Epithelial cell of esophagus (primary cell): ENCODE measurements at places on chromosomes 4 and X.
A peak's percentile ranks its signal among the peaks of the same experiment; 100 is the strongest.

DNA sequence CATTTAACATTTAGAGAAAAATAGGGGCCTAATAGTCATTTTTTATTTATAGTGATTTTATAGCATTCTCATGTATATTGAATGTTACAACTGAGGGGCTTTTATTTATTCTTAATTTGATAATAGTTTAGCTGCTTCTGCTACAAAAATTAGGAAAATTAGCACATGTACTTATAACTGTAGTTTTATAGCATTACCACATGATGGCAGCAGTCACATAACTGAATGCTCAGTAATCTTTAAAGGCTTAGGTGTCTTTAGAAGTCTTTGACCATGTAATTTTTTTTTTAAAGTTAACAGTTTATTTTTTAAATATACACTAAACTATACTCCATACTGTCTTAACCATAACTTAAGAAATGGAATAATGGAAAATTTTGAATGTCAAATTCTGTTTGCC, 136.6 kb downstream of the STAG2 start:
- DNase-seq, result peak; percentile 36

GRCh38 chr4:163621821-163622220, 127.3 kb downstream of the TMA16 start:
- no peak for DNase-seq

GRCh38 chrX:109350051-109350450, 131.8 kb downstream of the GUCY2F start:
- no peak for DNase-seq

DNA sequence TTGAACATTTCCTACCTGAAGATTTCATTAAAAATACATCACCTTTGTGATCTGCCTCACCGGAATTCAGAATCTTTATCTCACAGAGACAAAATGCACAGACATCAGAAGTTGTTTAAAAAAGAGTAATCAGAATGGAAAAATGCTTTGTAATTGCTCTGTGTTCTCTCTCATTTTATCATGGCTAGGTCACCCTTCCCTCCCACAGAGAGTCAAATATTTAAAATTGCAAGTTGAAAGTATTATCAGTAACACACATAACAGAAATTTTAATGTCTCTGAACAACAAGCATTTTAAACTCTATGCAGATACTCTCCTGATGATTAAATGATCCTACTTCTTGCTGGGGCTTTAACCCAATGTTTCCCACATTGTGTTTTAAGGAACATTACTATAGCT, 362.0 kb downstream of the CBLL2 start:
- no peak for DNase-seq

- DNase-seq, result no peak
Measured at GRCh38 chr4:117370944-117371668, 285.7 kb upstream of the TRAM1L1 start.

- peak; percentile 10 for DNase-seq
Measured at GRCh38 chr4:8201321-8201781, 2.3 kb downstream of the SH3TC1 start.

DNA sequence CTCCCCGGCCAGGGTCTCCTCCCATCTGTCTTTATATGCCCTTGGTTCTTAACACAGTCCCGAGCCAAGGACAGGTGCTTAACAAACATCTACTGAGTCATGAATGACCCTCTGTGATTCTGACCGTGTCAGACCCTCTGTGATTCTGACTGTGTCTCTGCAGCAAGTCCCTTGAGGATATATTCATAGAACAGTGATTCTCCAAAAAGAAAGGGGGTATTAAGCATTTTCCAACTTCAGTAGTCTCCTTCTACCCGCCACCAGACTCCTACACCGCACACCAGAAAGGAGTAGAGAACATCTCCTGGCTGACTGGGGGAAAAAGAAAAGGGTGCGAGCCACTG, 13.6 kb downstream of the ACSL1 start:
- no peak for DNase-seq

DNA sequence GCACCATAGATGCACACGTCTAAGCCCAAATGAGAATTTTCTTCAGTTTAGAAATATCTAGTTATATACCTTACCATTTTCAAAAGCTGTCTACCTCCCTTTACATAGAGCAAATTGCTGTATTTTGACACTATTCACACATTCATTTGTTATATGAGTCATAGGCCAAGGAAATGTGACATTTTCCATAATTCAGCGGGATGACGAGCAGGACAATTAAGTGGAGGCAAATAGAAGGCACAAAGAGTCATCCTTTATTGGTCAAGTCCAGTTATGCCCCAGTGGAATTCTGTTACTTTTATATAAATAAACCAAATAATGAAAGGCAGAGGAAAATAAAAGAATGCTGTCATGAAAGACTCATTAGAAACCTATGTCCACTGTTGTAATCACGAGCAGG, 27.9 kb downstream of the FGF13 start:
- DNase-seq, result no peak

DNA sequence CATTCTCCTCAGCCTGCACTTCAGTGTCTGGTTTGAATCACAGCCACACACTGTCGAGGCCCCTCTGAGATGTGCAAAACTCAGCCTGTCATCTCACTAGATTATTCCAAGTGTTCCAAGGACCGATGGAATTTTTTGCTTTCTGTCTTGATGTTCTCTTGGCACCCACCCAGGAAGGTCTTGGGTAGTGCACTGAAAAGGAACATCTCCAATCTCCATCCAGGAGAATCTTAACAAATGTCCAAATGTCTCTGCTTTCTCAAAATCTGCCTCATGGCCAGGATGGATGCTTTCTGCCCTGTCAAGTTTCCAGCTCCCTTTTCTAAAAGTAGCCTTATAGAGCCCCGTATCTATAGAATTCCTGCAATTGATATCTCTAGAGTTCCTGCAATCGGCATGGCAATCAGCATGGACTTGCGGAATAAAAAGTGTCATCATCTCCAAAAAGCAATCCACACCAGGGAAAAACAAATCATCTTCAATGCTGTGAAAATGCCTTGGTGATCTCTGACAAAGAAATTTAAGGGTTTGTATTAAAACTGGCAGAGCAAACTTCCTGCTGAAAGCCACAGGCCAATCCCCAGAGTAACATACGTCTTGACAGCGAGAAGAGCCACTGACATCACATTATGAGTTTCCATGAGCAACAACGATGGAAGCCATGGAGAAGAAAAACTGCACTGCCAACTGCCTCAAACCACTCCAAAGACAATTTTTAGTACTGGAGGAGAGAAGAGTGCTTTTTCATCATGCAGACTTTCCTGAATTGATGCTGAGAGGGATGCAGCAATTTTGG, 215.3 kb upstream of the FAM9B start:
- no peak for DNase-seq

DNA sequence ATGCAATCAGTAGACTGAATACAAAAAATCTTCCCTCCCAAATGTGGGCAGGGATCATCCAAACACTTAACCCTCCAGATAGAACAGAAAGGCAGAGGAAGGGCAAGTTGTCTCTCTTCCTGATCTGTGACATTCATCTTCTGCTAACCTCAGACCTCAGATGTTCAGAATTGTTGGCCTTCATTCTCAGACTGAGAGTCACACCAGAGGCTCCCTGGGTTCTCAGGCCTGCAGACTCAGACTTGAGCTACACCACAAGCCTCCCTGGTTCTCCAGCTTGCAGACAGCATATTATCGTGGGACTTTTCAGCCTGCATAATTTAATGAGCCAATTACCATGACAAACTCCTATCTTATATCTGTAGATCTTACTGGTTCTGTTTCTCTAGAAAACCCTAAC, 1471.6 kb upstream of the ADGRL3 start:
- no peak for DNase-seq

- no peak for DNase-seq
Measured at GRCh38 chr4:70138751-70139150, 15.3 kb upstream of the PRR27 start.

GRCh38 chr4:100881283-100881682, 363.5 kb upstream of the EMCN start:
- no peak for DNase-seq
